ENCODE measurements at places on chromosomes 1 and 21.

DNA sequence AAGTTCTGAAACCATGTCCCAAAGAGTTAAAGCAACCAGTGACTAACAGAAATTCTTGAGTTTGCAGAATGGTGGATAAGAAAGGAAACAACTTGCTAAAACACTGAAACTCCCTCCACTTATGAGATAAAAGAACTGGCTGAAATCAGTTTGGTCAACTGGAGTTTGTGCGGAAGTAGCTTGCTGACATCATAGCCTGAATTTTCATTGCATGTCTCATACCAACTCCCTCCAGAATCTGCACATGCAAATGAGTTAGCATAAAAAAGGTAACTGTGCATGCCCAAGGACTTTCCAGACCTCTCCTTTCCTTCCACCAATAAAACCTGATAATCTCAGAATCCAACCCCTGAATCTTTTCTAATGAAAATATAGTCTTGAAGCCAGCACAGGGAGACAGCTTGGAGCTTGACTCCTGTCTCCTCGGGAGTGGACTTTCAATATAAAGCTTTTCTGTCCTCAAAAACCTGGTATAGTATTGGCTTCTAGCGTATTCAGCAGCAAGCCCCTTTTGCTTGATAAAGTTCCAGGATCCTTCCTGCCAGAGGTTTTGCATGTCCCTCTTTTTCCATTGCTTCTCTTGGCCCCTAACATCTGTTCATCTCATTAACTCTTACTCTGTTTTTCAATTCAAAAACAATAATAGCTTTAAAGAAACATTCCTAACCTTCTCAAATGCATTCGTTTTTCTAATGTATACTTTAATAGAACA is 785.8 kb upstream of the ADGRL4 start:
- no peak for DNase-seq

- no peak for DNase-seq
These were observed 23.4 kb downstream of the MRAP start for GRCh38 chr21:32322103-32322502.

GRCh38 chr1:21628798-21629393 is 40.3 kb downstream of the RAP1GAP start:
- DNase-seq: no peak

- no peak for DNase-seq
These were observed 252.8 kb upstream of the ADGRL2 start for GRCh38 chr1:81547912-81548303.

- no peak for DNase-seq
These were observed 61.6 kb downstream of the MAP3K21 start for GRCh38 chr1:233389169-233389568.

DNA sequence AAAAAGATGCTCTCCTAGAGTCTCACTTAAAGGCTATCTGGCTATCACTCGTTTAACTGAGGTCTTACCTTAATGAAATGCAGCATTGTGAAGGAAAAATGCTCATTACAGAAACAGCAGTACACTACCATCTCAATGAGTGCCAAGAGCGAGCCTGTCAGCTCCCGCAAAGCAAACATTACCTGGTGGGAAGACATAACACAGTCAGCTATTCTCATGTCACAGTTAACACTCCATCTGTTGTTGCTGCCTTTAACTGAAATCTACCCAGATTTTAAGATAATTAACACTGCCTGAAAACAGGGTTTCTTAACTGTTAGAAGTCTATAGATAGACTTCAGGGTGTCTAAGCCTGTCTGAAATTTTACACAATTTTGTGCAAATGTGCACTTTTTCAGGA is 39.1 kb downstream of the PCSK9 start:
- no peak for DNase-seq

- no peak for DNase-seq
These were observed 171.1 kb upstream of the CSF3R start for GRCh38 chr1:36653850-36654249.

GRCh38 chr1:113545210-113545609 is 154.9 kb downstream of the MAGI3 start:
- DNase-seq: no peak

DNA sequence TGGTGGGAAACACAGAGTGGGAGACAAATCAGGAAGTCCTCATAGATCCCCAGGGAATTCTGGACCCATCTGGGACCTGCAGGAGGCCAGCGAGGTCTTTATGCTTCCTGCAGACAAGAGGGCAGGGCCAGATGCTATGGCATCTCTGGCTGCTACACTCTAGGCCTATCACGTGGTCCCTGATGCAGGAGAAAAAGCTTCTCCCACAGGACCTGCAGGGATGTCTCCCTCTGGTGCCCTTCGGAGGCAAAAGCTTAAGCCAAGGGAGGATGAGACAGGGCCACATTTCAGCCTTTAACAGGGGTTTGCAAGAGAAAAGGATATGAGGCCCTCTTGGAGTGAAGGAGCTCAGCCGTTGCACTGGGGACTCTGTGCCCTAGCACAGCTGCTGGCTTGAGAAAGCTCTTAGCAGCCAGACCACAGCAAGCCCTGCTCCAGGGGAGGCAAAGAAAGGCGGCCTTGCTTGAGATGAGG is 243.0 kb downstream of the C1orf94 start:
- DNase-seq: no peak

GRCh38 chr21:14215971-14216641 is at the start of gene RBM11:
RBM11 (plus strand) TSS chr21:14216157; CDS start chr21:14216187, 30 bp downstream.
- DNase-seq: peak; percentile 57

Measured in activated CD4-positive, CD25-positive, alpha-beta regulatory T cell (primary cell).